Stimulated activated CD8-positive, alpha-beta memory T cell treated with anti-CD3 and anti-CD28 coated beads, Interleukin-4, amount 100 ng/mL, for 48 hours (primary cell): ENCODE measurements at places on chromosomes 3 and 15.

GRCh38 chr3:34396288-34396687 is 597.9 kb downstream of the PDCD6IP start:
- DNase-seq, result no peak

DNA sequence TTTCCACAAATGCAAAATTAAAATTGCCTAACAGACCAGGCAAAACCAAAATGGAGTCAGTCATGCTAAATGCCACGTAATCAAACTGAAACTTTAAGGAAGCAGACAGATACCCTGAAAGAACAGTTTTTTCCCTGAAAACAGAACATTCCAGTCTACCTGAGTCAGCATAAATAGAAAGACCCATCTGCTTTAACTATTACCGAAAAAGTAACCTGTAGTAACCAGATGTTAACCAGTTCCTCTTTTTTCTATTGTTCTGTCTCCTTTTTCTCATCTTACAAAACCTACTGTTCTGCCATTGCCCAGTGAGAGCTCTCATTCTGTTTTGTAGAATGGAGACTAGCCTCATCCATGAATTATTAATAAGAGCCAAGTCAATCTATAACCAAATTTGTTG is 286.0 kb downstream of the CACNA2D3 start:
- DNase-seq, result no peak

DNA sequence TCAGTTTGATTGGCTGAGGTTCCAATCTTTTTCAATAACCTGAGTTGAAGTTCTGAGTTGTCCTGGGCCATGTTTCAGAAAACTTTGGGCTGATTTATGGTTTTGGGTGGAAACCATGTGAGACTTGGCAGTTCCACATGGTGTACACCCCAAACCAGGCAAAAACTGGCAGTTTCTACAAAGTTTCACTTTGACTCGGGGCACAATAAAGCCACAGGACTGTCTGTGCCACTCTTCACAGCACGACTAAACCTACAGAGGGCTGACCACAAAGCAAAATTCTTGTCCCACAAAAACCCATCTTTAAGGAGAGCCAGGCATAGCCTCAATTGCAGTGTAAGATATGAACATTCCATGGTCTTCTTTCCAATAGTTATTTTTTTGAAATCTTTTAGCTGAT is 155.0 kb downstream of the DUT start:
- no peak for DNase-seq

DNA sequence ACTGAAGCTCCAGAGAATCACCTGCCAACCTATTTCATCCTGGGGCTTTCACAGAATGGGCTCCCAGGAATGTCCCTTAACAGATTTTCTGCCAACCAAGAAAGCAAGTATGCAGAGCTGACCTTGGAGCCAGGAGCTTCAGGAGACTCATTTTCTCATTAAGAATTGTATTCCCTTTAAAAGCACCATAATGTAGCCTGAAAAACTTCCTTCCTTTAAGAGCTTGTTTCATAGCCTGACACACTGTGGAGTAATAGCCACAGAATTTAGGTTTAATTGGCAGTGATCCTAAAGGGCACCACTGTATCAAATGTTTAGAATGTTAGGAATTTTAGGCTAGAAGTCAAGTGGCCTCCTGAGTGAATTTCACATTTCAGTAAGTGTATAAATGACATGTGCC is 309.8 kb downstream of the GBE1 start:
- no peak for DNase-seq

DNA sequence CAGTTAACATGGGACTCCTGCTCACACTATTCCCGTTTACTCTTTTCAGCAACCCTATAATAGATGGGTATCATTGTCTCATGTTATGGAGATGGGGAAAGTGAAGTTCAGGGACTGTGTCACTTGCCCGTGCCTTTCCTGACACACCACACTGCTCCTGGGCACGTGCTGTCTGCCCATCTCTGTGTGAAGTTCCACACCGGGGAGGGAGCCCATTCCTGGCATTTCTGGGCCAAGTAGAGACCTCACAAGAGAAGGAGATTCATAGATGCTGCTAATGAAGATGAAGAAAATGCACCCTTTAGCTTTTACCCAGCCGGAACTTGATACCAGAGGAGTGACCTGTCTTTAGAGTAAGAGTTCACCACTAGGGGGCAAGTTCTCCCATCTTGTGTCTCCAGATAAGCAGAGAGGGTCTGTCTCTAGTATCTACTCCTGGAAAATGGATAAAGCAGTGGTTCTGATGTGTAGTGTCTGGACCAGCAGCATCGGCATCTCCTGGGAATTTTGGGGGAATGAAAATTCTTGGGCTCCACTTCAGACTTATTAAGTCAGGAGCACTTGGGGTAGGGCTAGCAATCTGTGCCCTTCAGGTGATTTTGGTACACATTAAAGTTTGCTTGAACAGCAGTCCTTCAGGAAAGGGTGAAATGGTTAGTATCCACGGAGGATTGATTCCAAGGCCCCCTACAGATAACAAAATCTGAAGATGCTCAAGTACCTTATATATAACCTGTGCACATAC is 2.0 kb upstream of the TOPBP1 start:
- DNase-seq, result no peak

GRCh38 chr15:59923508-59923907 is 80.6 kb upstream of the FOXB1 start:
- no peak for DNase-seq

DNA sequence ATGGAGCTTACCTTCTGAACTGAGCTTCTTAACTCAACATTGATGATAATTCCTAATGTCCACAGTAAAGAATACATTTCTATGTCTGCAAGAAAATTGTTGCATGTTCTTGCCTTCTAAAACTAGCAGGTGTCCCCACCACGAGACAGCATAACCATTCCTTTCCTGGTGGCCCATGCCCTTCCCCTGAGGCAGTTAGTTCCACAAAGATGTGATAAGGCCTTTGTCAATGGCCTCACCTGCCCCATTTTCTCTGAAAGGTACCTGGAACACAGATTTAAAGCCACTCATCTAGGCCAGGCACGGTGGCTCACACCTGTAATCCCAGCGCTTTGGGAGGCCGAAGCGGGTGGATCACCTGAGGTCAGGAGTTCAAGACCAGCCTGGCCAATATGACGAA is 21.0 kb upstream of the HTR3E start:
- no peak for DNase-seq

GRCh38 chr3:18351069-18351628 is 74.0 kb downstream of the SATB1 start:
- no peak for DNase-seq

DNA sequence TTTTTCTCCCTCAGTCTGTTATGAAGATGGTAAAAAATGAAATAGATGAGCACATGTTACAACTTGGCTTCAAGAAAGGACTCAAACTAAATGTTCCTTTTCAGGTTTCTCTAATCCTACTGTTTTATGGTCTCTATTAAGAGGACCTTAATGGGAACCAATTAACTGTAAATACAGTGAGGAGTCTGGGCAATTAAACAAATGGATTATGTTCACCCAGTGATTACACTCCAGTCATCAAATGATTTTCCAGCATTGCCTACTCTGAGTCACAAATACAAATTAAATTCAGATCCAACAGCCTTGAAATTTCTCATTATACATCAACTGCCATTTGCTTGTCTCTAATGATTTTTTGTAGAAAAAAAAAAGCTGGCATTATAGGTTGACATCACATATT is 129.2 kb downstream of the NEK10 start:
- no peak for DNase-seq

- DNase-seq, result no peak
Observed at GRCh38 chr15:101031213-101031612, 112.1 kb downstream of the LRRK1 start.

DNA sequence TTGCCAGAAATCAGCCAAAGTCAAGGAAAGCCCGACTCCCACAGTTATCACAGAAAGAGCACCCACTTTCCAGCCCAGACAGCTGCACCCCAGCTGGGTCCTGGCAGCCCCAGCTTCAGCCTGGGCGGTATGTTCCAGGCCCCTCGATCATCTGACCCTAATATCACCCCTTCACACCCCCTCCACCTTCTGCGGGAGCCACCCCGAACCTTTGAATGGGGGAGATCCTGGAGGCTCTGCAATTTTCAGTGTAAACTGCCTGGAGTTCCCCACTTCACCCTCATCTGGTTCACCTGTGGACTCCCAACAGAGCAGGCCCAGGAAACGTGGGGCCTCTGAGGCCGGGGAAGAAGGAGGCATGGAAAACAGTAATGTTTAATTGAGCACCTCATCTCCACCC is 5.9 kb downstream of the PRSS50 start:
- no peak for DNase-seq

GRCh38 chr3:149299938-149300801 is 33.3 kb downstream of the TM4SF18 start:
- DNase-seq, result no peak

DNA sequence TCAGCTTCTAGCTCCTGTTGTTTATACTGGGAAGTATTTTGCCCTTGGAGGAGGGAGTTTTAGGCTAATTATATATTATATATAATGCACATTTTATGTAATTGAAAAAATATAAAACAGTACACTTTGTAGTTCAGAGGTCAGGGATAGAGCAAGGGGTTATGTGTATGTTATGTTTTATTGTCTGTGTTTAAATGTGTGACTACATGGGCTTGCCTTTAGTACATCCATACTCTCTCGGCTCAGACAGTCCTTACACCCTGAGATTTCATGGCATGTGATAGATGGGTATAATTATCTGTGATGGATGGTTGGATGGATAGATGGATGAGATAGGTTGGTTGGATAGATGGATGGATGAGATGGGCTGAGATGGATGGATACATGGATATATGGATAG is 17.4 kb upstream of the ST3GAL6 start:
- no peak for DNase-seq

- DNase-seq, result no peak
Observed at GRCh38 chr15:90336705-90337141, 15.4 kb upstream of the ZNF774 start.

DNA sequence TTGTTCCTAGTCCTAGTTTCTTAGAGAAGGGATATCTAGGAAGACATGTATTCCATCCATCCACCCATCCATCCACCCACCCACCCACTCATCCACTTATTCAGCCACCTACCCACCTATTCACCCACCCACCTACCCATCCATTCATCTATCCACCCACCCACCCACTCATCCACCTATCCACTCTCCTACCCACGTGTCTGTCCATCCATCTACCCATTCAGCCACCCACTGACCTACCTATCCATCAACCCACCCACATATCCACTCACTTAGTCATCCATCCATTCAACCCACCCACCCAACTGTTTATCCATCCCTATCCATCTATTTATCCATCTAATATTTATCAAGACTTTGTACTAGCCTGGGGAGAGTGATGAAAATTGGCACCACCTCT is 120.5 kb downstream of the FBLN2 start:
- no peak for DNase-seq

DNA sequence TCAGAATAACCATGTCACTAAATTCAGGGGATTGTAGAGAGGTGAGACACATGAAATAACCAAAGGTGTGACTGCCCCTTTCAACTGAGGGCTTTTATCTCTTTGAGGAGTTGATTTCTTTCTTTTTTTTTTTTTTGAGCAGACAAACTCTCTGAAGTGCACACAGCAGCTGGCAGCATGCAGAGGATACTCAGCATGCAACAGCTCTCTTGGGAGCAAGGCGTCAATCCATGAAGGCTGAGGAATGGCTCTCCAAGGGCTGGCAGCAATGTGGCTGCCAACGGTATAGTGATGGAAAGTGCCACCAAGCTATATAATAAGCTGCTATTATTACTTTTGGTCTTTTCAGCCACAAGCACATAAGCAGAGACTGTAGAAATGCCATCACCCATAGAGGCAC is 226.7 kb upstream of the FEZF2 start:
- DNase-seq, result no peak

DNA sequence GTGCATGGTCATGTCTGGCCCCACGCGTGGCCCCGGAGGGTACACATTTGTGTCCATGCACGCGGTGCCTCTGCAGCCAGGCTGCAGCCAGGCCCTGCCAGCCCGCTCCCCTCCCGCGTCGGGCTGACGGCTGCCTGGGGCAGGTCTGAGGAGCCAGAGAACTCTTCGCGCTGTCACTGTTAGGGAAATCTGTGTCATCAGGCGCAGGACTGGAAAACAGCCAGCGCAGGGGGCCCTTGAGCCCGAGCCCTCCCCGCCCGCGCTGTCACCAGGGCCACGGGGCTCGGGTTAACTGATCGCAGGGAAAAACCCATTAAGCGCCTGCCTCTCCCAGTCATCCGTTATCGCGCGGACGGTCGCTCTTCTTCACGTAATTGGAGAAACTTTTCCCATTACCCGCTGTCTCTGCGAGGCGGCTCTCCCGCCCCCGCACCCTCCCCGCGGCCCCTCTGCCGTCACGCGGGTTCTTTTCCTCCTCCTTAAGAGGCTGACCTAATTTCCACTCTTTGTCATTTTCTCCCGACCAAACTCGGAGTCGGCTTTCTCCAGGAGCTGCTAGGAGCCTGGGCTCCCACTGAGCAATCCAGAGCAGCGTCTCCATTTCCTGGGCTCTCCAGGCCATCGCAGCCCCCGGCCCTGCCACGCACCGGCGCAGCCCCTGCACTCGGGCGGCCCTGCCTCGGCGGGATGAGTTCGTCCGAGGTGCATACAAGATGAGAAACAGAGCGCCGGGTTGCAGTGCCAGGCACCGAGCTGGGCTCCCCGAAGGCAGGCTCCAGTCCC is 57.5 kb upstream of the PRR23E start:
- peak; percentile 29 for DNase-seq

DNA sequence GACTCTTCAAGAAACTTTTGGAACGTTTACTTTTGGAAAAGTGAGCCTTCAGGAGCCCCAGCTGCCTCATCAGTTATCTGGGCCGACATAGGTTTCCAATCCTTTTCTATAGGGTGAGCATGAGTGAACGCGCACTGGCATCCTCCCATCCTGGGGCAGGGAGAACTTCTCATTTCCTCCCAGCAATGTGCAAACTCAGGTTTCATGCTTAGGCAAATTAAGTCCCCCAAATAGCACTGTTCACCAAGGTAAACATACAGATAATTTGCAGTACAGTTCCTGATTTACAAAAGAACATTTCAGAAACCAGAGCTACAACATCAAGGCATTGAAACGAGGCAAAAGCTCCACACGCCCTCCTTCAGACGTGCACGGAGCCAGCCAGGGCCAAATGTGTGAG is 333.5 kb upstream of the NR2E3 start:
- no peak for DNase-seq

GRCh38 chr3:24220859-24221657 is 273.6 kb downstream of the THRB start:
- no peak for DNase-seq

DNA sequence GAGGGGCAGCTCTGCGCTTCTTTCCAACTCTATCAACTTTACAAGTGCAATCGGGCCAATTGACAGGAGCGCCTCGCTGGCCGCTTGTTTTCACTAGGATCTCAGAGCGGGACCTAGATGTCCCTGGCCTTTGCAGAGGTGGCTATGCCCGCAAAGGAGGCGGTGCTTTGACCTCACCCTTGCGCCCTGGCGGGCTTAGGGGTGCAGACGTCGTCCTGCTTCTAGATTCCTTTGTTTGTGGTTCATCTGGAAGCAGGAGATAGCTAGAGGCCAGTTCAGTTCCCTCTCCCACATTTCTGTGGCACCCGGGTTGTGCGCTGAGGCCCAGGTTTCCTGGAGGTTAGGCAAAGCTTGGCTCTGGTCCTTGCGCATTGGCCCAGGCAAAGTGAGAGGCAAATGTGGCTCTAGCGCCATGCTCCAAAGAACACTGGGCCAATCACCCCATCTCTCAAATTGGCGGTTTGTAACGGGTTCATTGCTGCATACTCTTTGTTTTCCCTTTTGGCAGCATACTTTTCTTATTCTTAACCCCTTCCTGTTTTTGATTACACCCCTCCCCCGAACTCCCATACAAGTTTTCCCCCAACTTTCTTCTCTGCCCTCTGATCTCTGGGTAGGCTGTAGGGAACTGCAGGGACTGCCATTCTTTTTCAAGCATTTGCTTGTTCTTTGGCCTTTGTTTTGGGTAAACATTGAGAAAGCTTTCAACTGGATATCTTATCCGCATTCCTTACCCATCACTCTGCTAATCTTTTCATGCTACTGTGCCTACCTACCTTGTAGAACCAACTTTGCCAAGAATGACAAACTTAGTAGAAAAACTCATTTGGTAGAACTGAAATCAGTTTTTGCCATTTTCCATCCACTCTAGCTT is 1.4 kb downstream of the PPM1L start:
- DNase-seq, result peak; percentile 27
